ENCODE measurements at places on chromosomes 7 and 10. TPM values are rescaled to one million over a fixed set of nuclear protein-coding genes. Genes with fewer than 3 reads are reported as not detected.

DNA sequence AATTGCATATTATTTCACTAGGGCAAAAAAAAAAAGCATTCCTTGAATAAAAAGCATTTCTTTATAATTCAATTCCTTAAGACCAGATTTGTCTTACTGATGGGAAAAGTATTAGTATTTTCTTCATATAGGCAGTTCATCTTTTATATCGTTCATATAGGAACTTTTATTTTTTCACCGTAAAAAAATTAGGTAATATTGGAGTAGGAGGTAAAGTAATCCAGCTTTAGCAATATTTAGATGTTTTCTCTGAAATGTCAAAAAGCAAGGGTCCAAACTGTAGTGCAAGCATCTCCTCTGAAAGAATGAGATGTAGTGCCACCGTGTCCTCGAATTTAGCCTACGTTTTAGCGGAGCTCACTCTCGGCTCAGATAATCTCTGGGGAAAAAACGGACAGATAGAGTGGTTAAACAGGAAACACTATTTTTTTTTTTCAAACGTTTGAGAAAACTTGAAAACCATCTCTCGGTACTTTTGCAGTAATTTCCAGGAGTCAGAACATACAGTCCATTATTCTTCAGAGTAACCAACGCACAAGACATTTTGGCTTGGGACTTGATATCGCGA lies 5.5 kb upstream of the SPAG6 start:
- H3K4me3 ChIP-seq, result peak overlapping the region; percentile 77
- H3K27ac ChIP-seq, result peak overlapping the region; percentile 92

PLCE1 gene
- not detected for total RNA-seq

ZNF775 gene
- 5.5 TPM for total RNA-seq

DNA sequence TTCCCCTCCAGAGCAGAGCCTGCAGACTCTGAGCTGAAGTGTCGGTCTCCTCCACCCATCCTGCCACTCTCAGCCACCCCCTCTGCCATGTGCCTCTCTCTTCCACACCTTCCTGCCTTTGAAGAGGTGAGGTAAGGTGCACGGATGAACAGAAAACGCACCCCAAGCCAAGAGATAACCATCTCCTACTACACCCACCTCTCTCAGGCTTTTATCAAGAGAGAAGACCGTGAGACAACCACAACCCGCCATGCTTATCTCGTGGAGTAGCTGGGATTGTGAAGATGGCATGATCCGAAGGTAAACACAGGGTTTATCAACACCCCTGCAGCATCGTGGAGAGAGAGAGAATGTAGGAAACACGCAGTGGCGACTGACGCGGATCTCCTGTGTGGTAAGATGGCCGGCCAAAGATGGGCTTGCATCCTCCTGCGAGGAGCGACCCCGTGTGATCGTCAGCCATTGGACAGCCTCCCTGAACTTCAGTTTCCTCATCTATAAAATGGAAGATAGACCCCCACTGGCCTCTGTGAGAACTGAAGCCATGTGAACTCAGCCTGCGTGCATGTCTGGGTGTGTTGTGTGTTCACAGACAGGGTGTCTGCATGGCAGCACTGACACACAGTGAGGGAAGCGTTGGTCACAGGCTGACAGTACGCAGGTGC lies 219.0 kb downstream of the DIP2C start:
- no peak for DNase-seq
- H3K36me3 ChIP-seq, result peaks cover 3% of the 10 kb centered on the region
- peak overlapping the region; percentile 34 for H3K27ac ChIP-seq

ZFAND2A gene
- 24.2 TPM for total RNA-seq

HMX2 gene
- not detected for total RNA-seq

MBLAC1 gene
- 3.5 TPM for total RNA-seq

GRM3 gene
- not detected for total RNA-seq

PNLIPRP2 gene
- not detected for total RNA-seq

DNA sequence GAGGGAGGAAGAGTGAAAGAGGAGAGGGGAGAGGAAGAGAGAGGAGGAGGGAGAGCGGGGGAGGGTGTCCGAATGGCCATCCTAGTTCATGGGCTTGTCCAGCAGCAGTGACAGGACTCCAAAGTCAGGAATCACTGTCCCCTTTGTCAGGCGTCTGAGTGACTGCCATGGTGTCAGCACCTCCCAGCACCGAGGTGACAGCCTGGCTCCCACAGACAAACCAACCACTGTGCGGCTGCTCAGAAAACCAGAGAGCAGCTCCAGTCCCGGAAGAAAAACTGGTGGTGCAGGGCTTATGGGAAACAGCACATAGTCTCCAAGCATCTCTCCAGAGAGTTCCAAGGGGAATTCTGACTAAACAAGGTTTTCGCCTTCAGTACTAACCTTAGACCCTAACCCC lies 18.9 kb upstream of the FGFR2 start:
- H3K36me3 ChIP-seq, result no peaks in the 10 kb centered on the region
- DNase-seq, result no peak
- no peaks in the 10 kb centered on the region for H3K4me1 ChIP-seq
- no peak overlapping the region for H3K4me3 ChIP-seq
- H3K27me3 ChIP-seq, result no peaks in the 10 kb centered on the region
- no peak overlapping the region for H3K27ac ChIP-seq

- no peak overlapping the region for H3K4me3 ChIP-seq
- H3K4me1 ChIP-seq, result no peaks in the 10 kb centered on the region
- H3K36me3 ChIP-seq, result no peaks in the 10 kb centered on the region
- DNase-seq, result no peak
- peaks cover 2% of the 10 kb centered on the region for H3K27me3 ChIP-seq
Observed at GRCh38 chr7:155233311-155234157, 64.1 kb upstream of the INSIG1 start.

TBC1D12 gene
- 0.71 TPM for total RNA-seq

DNA sequence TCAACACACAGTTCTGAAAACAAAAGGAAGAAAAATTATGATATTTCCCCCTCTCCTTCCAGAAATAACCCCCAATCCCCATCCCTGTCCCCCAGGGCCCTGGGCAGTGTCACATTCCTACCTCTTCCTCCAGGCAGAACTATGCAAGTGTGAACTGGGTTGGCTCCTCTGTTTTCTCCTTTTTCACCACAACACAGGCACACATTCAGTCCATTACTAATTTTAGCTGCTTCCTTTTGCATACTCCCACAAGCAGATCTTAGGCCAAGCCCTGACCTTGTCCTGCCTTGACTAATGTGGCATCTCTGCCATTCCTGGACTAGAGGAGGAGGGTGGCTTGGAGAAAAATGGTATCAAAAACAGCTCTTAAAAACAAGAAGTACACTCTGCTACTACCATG lies 208.1 kb downstream of the HDAC9 start:
- no peaks in the 10 kb centered on the region for H3K36me3 ChIP-seq
- H3K27me3 ChIP-seq, result no peaks in the 10 kb centered on the region
- H3K4me1 ChIP-seq, result peaks cover 4% of the 10 kb centered on the region
- DNase-seq, result no peak
- no peak overlapping the region for H3K4me3 ChIP-seq
- no peak overlapping the region for H3K27ac ChIP-seq

ZSCAN25 gene
- 30.0 TPM for total RNA-seq

GRCh38 chr10:133590226-133590969 lies 25.0 kb upstream of the SYCE1 start:
- no peaks in the 10 kb centered on the region for H3K36me3 ChIP-seq
- H3K27me3 ChIP-seq, result peaks cover 14% of the 10 kb centered on the region
- no peak for DNase-seq
- no peaks in the 10 kb centered on the region for H3K4me1 ChIP-seq

GRCh38 chr7:11232462-11232861 lies 258.8 kb downstream of the PHF14 start:
- no peaks in the 10 kb centered on the region for H3K36me3 ChIP-seq
- no peak overlapping the region for H3K4me3 ChIP-seq
- H3K27ac ChIP-seq, result no peak overlapping the region
- DNase-seq, result no peak
- H3K27me3 ChIP-seq, result no peaks in the 10 kb centered on the region

GRCh38 chr10:77231375-77231774 lies 406.2 kb downstream of the KCNMA1 start:
- no peaks in the 10 kb centered on the region for H3K27me3 ChIP-seq
- H3K36me3 ChIP-seq, result no peaks in the 10 kb centered on the region
- no peak for DNase-seq
- H3K27ac ChIP-seq, result no peak overlapping the region

- H3K36me3 ChIP-seq, result no peaks in the 10 kb centered on the region
- no peaks in the 10 kb centered on the region for H3K4me1 ChIP-seq
- H3K27me3 ChIP-seq, result no peaks in the 10 kb centered on the region
- H3K27ac ChIP-seq, result no peak overlapping the region
- no peak for DNase-seq
Observed at GRCh38 chr7:52670608-52671225, 364.7 kb upstream of the POM121L12 start.

- DNase-seq, result peak; percentile 52
- no peaks in the 10 kb centered on the region for H3K4me1 ChIP-seq
- no peaks in the 10 kb centered on the region for H3K27me3 ChIP-seq
Observed at GRCh38 chr10:94963901-94964300, 25.4 kb downstream of the CYP2C9 start.

DNA sequence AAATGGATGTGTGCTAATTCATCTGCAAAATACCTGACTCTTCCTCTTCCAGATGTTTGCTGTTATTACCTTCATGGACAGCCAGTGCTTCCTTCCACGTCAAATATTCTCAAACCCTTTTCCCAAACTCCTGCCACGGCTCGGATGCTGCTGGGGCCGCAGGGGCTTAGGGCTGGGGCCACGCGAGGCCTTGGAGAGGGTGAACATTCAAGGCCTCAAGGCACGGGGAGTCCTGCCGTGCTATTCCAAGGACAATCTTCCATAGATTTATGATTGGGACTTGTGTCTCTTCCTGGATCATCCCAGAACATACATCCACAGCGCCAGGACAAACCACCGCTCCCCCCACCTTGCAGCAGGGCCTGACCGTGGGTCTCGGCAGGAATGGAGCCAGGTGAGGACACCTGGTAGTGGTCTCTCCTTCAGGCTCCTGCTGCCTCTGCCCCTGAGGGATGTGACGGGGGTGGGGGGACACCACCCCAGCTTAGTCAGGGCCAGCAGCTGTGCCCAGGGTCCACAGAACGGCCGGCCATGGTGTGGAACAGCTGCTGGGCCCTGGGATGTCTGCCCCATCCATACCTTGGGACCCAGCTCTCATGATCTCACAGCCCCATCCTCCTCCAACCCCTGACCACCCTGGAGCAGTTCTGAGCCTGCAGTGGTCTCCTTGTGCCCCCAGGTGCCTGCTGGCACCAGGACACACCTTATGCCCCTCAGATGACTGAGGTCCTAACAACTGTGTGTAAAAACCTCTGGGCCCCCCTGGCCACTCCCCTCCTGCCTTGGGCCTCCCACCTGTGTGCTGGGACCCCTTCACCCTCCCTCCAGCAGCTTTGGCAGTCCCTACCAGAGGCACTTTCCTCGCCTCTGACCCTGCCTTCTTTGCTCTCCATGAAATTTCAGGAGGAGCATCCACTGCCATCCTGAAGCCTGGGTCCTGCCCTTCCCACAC lies 16.7 kb downstream of the VIPR2 start:
- H3K27me3 ChIP-seq, result peaks cover 11% of the 10 kb centered on the region
- H3K36me3 ChIP-seq, result no peaks in the 10 kb centered on the region
- no peak overlapping the region for H3K4me3 ChIP-seq
- no peak for DNase-seq

DNA sequence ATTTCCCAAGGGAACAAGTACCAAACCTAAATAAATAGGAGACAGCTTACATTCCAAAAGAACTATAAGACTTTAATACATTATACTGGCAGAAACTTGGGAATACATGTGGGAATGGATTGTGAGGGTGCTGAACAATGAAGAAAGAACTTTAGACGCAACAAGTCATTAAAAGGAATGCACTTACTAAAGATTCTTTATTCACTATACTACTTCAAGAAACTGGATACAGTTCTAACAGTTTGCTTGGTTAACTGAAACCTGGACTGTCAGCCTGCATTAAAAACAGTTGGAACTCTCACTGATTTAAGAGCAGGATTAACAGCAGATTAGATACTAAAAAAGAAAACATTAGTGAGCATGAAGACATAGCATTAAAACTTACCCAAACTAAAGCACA lies 12.0 kb downstream of the CACUL1 start:
- no peaks in the 10 kb centered on the region for H3K27me3 ChIP-seq
- peaks cover 6% of the 10 kb centered on the region for H3K36me3 ChIP-seq
- DNase-seq, result no peak
- H3K27ac ChIP-seq, result no peak overlapping the region

DNA sequence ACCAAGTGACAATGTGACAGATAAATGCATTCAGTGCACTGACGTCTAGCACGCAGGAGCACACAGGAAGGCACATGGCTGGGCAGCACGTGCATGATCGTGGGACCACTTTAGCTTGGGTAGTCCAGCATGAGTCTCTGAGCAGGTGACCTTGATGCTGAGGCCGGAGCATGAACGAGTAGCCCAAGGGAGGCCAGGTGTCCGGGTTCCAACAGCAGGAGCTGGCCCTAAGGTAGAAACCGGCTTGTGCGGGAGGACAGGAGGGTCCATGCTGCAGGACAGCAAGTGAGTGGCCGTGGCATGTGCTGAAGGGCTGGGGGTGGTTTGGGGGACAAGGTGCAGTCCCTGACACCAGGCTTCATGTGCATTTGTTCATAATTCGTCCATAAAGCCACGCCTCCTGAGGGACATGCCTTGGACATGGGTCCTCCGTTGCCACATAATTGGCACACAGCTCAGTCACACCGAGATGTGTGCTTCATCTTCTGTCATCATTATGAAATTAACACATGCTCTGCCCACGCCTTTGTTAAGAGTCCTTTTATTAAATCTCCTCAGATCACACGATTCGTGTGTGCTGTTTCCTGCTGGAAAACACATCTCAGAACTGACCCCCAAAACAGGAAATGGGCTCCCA lies 3.1 kb upstream of the STK32C start:
- H3K4me3 ChIP-seq, result no peak overlapping the region
- no peak overlapping the region for H3K27ac ChIP-seq
- H3K4me1 ChIP-seq, result peaks cover 5% of the 10 kb centered on the region
- peaks cover 40% of the 10 kb centered on the region for H3K27me3 ChIP-seq

- H3K4me3 ChIP-seq, result no peak overlapping the region
- H3K27ac ChIP-seq, result no peak overlapping the region
Observed at GRCh38 chr10:118258285-118258684, 83.8 kb downstream of the FAM204A start.

DNA sequence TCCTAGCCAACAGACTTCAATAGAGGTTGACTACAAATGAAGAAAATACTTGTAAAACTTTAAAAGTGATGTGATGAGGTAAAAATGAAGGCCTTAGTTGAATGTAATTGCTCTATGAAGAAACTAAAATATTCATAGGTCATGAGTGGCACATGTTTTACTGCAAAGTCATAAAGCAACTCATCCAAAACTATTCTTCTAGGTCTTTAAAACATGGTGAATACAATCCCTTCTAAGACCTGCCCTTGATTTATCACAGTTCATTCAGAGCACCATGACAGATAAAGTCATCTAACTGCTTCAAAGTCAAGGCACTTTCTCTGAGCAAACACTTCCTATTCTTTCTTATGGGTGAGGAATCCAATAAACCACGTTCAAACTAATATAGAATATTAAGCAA lies 713.5 kb downstream of the SORCS1 start:
- H3K27me3 ChIP-seq, result no peaks in the 10 kb centered on the region
- no peaks in the 10 kb centered on the region for H3K36me3 ChIP-seq
- no peak overlapping the region for H3K4me3 ChIP-seq
- DNase-seq, result no peak
- H3K4me1 ChIP-seq, result no peaks in the 10 kb centered on the region
- no peak overlapping the region for H3K27ac ChIP-seq
